T47D (cell line): ENCODE measurements at places on chromosomes 6 and 20.

DNA sequence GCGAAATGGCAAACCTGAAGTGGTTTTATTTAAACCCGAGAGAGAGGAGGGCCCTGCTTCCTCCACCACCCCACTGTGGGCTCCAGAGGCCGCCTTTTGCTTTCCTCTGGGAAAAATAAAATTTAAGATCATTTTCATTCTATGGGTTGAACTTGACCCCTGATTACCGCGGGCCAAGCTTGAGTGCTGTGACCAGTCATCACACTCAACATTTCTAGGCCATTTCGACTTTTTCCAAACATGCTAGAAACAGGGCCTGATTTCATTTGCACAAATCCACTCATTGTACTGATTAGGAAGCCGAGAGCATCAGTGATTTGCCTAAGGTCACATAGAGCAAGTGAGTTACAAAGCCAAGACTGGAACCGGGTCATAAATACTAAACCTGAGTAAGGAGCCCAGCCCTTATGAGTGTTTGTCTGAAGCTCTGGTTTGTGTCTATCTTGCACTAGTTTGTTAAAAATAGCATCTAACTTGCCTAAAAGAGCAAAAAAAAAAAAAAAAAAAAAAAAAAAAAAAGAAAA is 179.7 kb downstream of the DLL1 start:
- no peak for DNase-seq

GRCh38 chr6:2988094-2988425 is 11.6 kb upstream of the NQO2 start:
- no peak for DNase-seq

DNA sequence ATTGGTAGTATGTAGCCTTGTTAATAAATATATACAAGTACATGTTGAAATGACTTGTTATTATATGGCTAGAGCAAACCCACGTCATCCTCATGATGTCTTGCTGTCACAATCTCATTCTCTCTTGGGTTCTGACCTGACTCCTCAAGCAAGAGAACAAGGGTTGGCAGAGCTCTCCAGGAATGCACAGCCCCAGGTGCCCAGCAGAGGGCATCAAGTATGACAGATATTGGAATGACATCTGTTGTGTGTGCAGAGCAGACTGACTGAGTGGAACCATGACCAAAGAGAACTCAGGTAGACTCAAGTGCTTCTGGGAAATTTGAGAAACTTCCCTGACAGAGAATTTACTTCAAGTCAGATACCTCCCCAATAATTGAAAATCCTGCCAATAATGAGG is 90.6 kb downstream of the PAX1 start:
- peak; percentile 15 for DNase-seq

DNA sequence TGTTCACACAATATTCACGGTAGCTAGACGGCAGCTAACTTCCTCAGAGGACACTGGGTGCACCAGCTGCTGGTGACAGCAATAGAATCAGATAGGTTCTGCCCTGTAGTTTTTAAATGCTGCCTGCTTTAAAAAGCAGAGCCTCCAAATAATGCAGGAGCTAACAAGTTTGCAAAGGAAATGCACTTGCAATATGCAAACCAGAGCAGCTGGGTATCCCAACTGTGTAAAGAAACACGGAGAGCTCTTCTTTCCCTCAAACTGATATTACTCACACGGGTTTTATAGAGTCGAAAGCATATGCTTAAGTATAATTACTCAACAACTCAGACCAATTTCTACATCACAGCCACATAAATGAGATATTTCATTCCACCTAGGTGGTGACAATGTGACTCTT is 432.7 kb downstream of the TFAP2A start:
- DNase-seq: no peak

DNA sequence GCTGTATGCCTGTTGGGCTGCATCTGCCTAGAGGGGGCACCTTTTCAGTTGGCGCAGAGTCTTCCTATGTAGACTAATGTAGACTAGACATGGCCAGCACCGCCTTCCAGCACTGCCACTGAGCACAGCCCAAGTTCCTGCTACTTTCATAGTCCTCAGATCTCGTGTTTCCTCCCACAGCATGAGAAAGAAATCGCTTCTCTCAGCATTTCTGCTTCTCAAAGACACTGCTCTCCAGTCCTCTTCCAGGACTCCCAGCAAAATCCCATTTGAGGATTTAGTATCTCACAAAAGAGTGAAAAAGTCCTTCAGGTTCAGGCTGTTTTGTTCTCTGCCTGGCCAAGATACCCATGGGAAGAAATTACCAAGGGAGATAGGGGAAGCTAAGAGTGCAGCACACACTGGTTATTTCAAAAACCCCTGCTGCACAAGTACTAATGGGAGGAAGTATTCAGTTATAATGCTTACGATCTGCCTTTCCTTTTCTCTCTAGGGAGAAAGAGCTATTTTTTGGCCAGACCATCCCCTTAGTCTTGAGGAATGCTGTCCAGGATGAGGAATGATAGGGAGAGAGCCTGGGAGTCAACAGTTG is 35.7 kb downstream of the OGFRL1 start:
- no peak for DNase-seq

GRCh38 chr20:48769069-48769983 is 58.5 kb downstream of the PREX1 start:
- no peak for DNase-seq

DNA sequence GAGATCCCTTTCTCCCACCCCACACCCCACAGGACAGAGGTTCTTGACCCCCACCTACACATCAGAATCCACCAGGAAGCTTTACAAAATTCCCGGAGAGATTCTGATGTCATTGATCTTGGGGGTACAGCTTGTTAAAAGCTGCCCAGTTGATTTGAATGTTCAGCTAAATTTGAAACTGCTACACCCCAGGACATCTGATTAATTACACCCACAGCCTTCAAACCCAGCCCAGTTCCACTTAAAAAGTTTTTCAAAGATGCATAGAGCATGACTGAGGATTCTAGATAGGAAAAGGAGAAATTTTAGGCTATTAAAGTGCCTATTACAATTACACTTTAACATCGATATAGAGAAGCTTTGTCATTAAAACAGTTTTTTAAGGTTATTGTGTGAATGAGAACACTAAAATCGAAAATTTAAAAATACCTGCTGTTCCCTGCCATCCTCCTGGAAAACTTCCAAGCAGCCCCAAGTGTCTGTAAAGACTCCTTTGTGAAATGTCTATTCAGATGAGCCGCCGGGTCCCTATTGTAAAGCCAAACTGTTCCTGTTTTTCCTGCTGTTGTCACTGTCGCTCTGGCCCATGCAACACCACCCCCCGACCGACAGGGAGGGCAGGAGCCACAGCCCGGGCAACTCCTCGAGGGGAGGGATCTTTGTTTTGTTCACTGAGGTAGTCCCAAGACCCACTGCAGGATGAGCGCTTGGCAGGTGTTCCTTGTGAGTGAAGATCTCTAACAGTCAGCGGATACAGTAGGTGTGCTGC is 132.5 kb upstream of the PHACTR3 start:
- DNase-seq: no peak

GRCh38 chr6:38143191-38144150 is 323.9 kb downstream of the ZFAND3 start:
- no peak for DNase-seq

DNA sequence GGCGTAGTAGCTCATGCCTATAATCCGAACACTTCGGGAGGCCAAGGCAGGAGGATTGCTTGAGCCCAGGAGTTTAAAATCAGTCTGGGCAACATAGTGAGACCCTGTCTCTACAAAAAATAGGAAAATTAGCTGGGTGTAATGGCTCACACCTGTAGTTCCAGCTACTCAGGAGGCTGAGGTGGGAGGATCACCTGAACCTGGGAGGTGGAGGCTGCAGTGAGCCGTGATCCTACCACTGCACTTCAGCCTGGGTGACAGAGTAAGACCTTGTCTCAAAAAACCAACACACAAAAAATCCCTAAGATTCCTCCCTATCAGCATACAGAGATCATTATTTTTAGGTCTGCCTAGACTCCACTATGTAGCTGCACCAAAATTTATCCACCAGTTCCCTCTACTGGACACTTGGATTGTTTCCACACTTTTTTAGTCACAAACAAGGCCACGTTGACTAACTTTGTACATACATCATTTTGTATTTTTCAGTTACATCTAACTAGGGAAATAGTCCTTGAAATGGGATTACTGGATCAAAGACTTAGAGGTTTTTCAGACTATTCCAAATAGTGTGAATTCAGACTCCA is 3.6 kb upstream of the PHF1 start:
- peak; percentile 75 for DNase-seq

- no peak for DNase-seq
These were observed 7.3 kb downstream of the RAB32 start for GRCh38 chr6:146550911-146551310.

- DNase-seq: no peak
These were observed 90.1 kb downstream of the CRYBG1 start for GRCh38 chr6:106450653-106451052.

- peak; percentile 16 for DNase-seq
These were observed 33.8 kb downstream of the FRMD1 start for GRCh38 chr6:168045141-168045691.

DNA sequence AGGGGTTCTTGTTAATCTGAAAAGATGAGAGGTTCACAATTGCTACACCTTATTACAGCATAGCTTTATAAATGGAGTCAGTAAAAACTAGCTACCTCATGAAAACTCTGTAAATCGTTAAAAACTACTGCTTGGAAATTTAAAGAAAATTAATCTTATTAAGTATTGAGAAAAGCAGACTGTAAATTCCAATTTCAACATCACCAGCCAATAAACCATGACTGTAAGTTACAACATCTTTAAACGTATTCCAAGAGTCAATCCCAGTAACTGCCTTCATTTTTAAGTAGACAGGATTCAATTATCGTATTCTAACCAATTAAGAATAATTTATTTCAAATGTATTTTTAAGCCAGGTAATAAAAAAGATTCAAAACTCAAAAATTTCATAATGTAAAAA is 70.3 kb downstream of the ATG5 start:
- DNase-seq: no peak

- DNase-seq: no peak
These were observed 121.7 kb upstream of the NXT1 start for GRCh38 chr20:23228912-23229311.

DNA sequence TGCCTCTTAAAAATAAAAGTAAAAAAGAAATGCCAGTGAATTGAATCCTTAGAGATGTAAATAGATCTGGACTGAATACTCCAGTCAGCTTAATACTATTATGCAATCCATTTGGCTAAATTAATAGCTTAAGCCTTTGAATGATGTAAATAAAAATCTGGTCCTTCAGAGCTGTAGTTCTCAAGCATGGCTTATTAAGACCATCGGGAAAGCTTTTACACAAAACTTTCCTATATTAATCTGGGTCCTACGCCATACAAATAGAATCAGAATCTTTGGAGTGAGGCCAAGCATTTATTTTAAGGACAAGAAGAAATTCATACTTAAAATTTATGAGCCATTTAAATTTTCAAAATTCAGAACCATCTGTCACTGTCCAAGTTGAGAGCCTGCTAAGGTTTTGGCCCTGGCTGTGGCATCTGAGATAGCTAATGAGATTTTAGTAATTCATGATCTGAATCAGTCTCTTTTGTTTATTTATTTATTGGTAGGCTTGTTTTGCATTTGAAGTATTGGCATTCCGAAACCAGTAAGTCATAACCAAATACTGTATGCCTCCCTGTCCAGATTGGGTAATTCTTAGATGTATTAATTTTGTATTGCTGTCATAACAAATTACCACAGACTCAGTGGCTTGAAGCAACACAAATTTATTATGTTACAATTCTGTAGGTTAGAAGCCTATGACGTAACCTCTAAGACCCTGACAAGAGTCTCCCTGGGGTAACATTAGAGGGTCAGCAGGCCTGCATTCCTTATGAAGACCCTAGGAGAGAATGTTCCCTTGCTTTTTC is 228.1 kb upstream of the RAB32 start:
- DNase-seq: no peak

DNA sequence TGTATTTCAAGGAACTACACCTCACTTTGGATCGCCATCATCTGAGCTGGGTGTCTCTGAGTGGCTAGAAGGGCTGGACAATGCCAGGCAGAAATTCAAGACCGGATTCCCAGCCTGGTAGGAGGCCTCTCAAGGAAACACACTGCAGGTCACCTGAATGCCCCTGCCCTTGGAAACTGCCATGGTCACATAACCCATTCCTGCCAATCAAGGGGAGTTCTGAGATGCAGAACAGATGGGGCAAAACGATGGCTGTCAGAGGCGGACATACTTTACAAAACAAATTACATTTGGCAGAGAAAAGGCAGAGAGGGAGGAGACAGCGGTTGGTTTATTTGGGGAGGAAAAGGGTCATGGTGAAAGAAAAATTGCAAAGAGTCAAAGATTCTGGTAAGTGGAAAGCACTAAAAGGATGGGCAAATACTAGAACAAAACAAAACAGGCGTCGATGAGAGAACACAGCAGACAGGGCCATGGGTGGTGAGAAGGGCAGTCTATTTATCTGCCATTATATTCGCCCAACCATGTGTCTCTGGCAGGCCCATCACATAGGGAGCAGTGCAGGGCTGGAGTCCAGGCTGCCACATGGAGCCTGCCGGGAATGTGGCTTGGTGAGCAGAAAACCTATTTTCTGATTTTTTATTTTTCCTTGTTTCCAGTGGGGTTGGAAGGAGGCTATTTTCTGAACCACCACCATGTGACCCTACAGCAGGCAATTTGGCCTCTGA is 13.5 kb downstream of the BEND3 start:
- no peak for DNase-seq

- DNase-seq: no peak
These were observed 73.5 kb downstream of the SOX4 start for GRCh38 chr6:21666853-21667681.

- peak; percentile 41 for DNase-seq
These were observed 41.2 kb downstream of the PDSS2 start for GRCh38 chr6:107418118-107418517.

- no peak for DNase-seq
These were observed 319.5 kb upstream of the HSF2 start for GRCh38 chr6:122079916-122080315.

- no peak for DNase-seq
These were observed 2.8 kb downstream of the CMTR1 start for GRCh38 chr6:37435816-37436215.

DNA sequence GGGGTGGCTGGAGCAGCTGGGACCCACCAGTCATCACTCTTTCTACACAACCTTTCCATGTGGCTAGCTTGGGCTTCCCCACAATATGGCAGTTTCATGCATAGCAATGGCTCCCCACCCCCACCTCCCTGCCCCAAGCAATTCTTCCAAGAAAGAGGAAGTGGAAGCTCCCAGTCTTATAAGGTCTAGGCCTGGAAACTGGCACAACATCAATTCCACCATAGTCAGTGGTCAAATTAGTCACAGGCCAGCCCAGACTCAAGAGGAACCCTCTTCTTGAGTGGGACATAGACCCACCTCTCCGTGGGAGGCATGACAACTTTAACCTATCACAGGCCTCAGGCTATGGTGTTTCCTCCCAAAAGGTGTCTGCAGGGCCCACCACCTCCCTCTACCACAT is 17.7 kb downstream of the TGM6 start:
- DNase-seq: no peak

GRCh38 chr6:133843098-133843497 is 45.8 kb upstream of the TCF21 start:
- no peak for DNase-seq

- DNase-seq: no peak
These were observed 1.4 kb downstream of the ELOVL5 start for GRCh38 chr6:53347250-53347920.
